ENCODE measurements at places on chromosomes 16 and 17.

- DNase-seq = no peak
Measured at GRCh38 chr17:5958850-5959249, 111.3 kb upstream of the WSCD1 start.

- DNase-seq = no peak
Measured at GRCh38 chr17:41404024-41404671, 6.7 kb upstream of the KRT31 start.

GRCh38 chr17:28018439-28019070, 23.9 kb upstream of the NLK start:
- DNase-seq = no peak

DNA sequence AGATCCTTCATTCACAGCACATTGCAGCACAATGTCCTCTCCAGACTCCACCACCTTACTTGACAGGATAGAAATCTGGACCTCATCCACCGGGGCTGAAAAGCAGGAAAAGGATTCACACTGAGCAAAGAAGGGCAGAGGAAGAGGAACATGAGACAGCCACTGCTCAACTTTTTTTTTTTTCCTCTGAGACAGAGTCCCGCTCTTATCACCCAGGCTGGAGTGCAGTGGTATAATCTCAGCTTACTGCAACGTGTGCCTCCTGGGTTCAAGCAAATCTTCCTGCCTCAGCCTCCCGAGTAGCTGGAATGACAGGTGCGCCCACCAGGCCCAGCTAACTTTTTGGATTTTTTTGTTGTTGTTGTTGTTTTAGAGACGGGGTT, 34.4 kb downstream of the PECAM1 start:
- no peak for DNase-seq

DNA sequence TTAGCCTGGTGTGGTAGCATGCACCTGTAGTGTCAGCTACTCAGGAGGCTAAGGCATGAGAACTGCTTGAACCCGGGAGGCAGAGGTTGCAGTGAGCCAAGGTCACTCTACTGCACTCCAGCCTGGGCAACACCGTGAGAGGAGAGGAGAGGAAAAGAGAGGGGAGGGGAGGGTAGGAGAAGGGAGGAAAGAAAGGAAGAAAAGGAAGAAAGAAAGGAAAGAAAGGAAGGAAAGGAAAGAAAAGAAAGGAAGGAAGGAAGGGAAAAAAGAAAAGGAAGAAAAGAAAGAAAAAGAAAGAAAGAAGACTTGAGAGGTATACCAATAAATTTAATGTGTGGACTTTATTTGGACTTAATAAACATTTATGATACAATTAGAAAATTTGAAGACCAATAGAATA, 66.8 kb upstream of the FA2H start:
- no peak for DNase-seq

DNA sequence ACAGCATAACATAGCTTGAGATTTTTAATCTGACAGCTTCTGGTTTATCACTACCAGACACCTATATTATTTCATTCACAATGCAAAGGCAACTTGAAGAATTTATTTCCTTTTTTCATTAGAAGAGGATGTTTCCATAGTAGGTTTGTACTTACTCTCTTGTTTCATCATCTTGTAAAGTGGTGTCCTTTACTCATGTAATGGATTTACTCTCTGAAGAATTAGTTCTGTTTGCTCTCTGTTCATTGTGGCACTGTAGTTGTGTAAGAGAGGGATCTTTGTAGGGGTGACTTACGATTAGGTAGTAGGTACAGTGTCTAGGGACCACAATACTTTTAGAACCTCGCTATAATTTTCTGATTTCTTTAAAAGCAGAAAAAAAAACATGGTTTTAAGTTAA, 256.1 kb downstream of the BCAS3 start:
- DNase-seq = no peak

DNA sequence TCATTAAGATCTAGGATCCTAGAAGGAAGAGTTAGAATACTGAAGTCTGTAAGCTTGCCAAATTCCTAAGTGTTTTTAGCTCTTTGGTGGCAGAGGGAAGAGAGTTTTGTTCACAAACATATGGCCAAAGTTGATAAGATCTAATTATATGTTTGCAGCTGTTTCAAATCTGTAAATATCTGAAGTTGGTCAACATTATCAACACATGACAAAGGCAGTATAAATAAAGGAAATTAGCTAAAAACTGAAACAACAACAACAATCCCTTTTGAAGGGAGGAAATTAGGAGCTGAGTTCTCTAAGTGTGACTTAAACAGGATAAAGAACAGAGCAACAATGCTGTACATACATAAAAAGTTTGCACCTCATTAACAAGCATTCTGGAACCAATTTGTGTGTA, 208.7 kb downstream of the KCNJ2 start:
- DNase-seq = no peak

GRCh38 chr16:11576427-11577289, 10.1 kb downstream of the LITAF start:
- no peak for DNase-seq

GRCh38 chr17:34248511-34249024, 6.5 kb upstream of the CCL2 start:
- no peak for DNase-seq

GRCh38 chr16:81366316-81366932, 51.7 kb downstream of the GAN start:
- DNase-seq = no peak

DNA sequence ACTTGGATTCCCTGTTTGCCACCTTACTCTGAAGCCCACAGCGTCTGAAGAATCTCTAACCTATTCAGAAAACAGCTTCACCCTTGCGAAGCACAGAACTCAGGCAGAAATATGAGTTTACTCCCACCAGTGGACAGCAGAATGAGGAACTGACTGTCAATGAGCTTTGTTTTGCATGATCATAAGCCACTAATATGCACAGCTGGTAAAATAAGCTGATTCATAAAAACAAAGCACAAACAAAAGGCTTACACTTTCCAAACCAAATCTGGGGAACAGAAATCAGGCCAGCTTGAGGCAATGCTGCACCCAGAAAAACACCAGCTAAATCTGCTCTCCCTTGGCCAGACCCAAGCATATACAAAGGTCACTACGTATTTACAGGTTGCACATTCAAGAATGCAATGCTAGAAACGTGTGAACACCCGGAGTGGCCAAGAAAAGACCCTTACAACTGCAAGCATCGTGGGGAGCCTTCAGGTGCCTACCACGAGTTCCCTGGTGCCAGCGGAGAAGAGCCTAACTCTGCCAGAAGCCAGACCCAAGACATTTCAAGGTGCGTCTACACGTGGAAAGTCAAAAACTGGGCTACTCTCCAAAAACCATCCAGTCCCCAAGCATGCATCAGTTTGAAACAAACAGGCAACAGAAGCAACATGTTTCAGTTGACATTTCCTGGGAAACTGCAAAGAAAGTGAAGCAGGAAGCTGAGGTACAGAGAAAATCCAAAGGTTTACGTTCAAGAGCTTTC, 207.1 kb downstream of the ZFHX3 start:
- DNase-seq = no peak

- no peak for DNase-seq
Measured at GRCh38 chr17:16314859-16315258, 38.4 kb downstream of the CENPV start.

- no peak for DNase-seq
Measured at GRCh38 chr16:82226327-82226726, 56.3 kb upstream of the MPHOSPH6 start.

DNA sequence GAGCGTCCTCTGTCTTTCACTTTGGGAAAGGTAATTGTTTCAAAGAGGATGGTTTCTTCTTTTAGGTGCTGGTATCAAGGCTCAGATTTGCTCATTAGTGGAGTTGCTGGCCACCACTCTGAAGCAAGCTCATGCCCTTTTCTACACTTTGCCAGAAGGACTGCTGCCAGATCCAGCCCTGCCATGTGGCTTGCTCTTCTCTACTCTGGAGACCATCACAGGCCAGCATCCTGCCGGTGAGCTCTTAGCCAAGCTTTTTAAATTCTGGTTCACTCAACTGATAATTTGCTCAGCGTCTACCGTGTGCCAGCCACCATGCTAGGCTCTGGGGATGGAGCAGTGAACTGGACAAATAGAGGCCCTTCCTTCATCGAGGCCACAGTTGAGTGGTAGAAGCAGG, 4.3 kb downstream of the COG1 start:
- no peak for DNase-seq

- DNase-seq = peak; percentile 88
Measured at GRCh38 chr17:75749545-75750389, 15.2 kb downstream of the GALK1 start.

- no peak for DNase-seq
Measured at GRCh38 chr17:17934806-17935205, 37.4 kb downstream of the TOM1L2 start.

- no peak for DNase-seq
Measured at GRCh38 chr16:48627148-48627547, 17.2 kb upstream of the N4BP1 start.

DNA sequence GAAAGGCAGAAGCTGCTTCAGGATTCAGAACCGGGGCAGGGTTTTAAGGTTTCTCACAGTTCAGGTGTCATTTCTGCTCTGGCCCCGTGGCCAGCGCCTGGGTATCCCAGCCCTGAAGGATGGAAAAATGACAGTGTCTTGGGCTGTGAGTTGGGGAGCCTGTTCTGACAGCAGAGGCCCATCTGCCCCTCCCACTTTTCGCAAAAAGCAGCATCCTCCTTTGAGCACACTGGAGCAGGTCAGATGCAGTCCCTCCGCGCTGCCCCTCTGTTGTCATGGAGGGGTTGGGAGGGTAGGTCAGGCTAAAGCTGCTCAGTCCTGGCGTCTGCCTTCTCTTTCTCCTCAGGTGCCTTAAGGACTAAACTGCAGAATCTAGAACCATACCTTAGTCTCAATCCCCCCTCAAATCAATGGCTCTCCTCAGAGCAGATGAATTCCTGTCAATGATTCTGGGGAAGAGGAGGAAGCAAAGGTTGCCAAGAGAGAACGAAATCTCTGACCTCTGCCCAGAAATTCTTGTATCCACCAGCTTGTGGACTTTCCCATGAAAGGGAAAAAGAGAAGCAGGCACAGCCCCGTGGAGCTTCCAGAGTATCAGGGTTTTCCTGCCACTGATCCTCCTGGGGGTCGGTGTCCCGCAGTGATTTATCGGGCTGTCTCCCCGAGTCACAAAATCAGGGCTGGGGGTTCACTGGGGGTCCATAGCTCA, 7.3 kb downstream of the NEUROD2 start:
- DNase-seq = no peak

DNA sequence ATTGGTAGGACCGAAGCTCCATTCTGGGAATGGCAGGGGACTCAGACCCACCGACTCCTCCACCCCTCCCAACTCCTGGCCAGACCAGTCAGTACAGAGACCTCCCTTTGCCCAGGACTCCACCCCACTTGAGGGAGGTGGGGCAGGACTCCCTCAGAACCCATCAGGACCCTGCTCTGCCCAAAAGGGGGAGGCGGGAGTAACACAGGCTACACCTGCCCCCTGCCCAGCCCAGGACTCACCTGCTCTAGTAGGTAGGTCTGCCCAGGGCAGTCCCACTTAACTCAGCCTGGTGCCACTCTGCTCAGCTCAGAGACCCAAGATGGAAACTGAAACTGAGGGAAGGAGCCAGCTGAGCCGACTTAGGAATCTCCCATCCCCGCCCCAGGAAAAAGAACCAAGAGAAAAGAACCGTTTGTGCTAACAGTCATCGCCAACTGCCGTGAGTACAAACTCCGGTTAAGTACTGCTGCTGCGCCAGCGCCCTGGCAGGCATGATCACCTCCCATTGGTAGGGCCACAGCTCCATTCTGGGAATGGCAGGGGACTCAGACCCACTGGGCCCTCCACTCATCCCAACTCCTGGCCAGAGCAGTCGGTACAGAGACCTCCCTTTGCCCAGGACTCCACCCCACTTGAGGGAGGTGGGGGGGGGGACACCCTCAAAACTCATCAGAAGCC, 503 bp downstream of the DHX58 start:
- no peak for DNase-seq

- no peak for DNase-seq
Measured at GRCh38 chr16:1075546-1075945, 3.0 kb downstream of the SSTR5 start.

DNA sequence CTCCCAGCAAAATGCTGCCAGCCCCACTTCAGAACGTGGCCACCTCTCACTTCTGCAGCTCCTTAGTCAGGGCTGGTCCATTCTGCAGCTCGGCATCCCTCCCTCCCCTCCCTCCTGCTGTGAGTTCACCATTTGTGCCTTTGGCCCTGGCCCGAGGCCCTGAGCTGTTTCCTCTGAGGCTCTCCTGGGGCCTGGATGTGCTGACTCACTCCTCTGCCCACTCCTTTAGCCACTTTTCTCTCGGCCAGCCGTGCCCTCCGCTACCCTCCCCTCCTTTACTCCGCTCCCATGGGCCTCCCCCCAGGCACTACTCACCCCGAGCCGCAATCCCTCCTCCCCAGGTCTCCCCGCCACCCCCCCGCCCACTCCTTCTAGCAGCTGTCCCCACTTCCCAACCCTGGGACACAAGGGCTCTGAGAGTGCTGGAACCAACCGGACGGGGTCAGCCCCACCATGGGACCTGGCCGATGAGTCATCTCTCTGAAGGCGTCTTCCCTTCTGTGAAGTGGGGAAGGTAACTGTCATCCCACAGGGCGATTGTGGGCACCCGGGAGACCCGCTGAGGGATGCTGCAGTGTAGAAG, 11.5 kb downstream of the KCNG4 start:
- no peak for DNase-seq

- no peak for DNase-seq
Measured at GRCh38 chr17:61415374-61416210, 15.9 kb downstream of the TBX2 start.

GRCh38 chr17:40457964-40458791, 14.9 kb downstream of the IGFBP4 start:
- DNase-seq = no peak

DNA sequence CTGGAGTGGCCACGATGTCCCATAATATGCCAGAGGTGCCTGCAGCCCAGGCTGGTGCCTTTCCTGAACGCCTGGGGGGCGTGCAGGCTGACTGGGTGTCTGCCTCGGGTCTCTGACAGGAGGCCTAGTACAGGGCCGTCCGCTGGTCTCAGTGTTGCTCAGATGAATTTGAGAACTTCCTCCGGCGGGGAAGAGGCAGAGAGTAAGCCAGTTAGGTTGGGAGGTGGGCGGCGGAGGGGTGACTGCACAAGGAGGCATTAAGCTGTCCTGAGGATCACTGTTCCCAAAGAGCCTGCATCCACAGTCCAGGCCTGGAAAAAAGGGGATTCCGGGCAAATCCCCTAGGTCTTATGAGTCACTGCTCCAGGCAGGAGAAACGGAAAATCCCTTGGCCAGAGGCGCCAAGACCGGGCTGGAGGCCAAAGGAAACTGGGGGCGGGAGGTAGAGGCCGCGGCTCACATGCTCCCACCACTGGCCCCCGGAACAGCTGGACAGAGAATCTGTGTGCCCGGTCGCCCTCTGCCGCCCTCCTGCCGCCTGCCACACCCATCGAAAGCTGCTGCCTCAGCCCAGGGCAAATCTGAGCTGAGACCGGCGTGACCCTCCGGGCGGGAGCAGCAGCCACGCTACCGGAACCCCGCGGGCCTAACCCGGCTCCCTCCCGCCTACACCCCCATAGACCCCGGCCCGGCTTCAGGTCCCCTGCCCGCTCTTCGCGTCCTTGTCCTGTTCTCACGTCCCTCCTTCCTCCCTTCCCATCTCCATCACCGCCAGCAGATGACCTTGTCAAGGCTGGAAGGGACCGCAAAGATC, 1.2 kb downstream of the TRIM47 start:
- DNase-seq = no peak

DNA sequence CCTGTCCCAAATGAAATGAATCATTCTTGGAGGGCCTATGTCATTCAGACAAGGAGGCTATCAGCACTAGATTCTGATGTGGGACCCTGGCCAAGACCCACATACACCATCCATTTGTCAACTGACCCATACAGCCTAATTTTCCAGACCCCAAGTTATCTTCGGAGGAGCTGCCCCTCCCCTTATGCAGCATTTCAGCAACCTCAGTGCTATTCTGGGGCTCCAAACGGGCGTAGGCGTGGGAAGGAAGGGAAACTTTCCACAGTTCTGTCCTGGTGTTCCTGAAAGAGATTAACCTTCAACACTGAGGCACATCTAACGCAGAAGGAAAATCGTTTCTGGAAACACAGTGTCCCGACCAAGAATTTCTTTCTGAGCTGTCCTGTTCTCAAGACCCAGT, 86.7 kb downstream of the MYH11 start:
- no peak for DNase-seq
